D721Med (cell line): ENCODE measurements at places on chromosomes 1 and 21.

- no peak for DNase-seq
Observed at GRCh38 chr1:210597555-210598134, 268.9 kb downstream of the HHAT start.

GRCh38 chr1:113856401-113856790 lies 15.1 kb downstream of the PTPN22 start:
- DNase-seq = no peak

- DNase-seq = no peak
Observed at GRCh38 chr1:211336775-211337174, 10.1 kb downstream of the TRAF5 start.

- DNase-seq = no peak
Observed at GRCh38 chr1:245772325-245772724, 617.5 kb downstream of the KIF26B start.

DNA sequence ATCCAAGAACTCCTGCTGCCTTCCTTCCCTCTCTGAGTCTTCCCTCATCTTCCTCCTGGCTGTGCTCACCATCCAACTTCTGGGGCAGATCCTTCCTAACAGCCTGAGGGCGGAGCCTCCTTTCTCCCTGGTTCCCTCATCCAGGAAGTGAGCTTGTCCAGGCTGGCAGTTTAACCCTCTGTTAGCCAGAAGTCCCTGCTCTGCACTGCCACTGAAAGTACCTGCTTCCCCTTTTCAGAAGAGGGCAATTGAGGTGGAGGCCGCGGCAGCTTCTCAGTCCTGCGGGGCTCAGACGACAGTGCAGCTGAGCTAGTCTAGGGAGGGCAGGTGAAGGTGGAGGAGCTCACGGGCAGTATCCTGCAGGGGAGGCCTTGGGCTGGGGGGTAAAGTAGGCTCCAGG lies 149.1 kb downstream of the FCRL5 start:
- DNase-seq = no peak

DNA sequence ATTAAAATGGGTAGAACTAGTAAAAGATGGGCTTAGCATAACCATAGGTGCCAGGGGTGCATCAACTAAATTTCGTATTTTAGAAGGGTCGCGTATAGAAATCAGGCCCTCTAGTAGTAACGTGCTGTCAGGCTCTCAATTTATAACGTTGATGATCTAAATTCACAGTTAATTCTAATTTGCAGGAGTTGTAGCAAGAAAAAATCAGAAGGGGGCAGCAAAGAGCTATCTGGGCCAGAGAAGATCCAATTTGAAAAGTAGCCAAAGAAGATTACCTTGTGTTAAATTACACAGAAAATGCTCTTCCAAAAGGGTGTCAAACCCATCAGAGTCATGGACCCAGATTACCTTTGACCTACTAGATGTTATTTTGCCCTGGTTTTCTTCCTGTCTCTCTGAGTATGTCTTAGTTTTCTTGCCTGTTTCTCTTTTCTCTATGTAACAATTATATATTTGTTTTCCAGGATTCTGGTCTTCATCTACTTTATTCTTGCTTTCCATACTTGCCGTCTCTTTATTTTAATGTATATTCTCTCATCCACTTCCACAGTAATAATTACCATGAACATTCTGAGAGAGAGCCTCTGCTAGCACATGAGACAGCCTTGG lies 1030.9 kb downstream of the AMY1C start:
- DNase-seq = peak; percentile 13

DNA sequence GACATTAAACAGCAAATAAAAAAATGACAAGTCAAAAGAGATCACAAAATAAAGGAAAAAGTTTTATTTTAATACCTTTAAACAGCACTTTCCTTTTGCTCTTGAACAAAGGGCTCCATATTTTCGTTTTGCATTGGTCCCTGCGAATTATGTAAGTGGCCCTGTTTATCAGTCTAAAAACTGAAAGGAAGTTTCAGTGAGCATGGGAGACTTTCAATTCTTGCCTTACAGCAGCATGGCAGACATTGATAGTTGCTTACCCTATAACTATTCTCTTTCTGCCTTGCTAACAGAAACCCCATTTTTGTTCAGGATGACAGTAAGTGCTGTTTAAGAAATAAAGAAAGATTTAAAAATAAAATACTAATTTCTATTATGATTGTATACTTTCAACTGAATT lies 5.2 kb upstream of the SH3GLB1 start:
- no peak for DNase-seq

DNA sequence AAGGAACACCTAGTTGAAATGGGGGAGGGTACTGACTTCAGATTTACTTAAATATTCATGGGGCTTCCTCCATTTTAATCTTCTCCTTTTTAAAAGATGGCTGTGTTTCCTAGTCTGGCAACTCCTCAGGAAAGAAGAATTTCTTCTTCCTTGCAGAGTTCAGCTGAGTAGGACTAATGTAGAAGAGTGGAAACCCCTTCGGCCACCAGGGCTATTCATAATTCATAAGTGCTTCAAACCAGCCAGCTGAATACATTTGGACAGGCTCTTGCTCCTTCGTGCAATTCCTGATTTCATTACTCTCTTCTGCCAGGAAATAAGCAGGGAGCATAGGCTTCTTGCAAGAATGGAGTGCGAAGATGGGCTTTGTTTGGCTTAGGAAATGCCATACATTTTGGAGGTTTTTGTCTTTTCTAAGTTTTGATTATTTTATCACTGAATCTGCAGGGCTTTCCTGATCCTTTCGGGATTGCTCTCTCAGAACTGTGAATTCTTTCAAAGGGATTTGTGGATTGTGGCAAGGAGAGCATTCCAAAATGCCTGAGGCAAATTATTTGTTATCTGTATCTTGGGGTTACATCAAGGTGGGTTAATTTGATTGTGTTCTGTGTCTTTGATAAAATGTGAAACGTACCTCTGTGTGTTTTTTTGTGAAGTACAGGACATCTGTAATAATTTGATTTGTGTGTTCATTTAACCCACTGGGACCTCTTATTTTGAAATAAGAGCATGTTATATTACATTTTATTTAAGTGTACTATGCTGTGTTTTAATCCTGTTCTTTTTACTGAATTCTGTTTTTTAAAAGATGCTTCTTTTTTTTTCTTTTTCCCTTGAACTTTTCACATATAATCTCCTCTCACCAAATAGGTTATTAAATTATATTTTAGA lies 179.4 kb upstream of the SGIP1 start:
- DNase-seq = no peak

- no peak for DNase-seq
Observed at GRCh38 chr1:68074472-68074871, 24.0 kb upstream of the DIRAS3 start.

- no peak for DNase-seq
Observed at GRCh38 chr1:45196863-45197262, 9.5 kb downstream of the ZSWIM5 start.
